ENCODE measurements at places on chromosomes 16 and 17.

DNA sequence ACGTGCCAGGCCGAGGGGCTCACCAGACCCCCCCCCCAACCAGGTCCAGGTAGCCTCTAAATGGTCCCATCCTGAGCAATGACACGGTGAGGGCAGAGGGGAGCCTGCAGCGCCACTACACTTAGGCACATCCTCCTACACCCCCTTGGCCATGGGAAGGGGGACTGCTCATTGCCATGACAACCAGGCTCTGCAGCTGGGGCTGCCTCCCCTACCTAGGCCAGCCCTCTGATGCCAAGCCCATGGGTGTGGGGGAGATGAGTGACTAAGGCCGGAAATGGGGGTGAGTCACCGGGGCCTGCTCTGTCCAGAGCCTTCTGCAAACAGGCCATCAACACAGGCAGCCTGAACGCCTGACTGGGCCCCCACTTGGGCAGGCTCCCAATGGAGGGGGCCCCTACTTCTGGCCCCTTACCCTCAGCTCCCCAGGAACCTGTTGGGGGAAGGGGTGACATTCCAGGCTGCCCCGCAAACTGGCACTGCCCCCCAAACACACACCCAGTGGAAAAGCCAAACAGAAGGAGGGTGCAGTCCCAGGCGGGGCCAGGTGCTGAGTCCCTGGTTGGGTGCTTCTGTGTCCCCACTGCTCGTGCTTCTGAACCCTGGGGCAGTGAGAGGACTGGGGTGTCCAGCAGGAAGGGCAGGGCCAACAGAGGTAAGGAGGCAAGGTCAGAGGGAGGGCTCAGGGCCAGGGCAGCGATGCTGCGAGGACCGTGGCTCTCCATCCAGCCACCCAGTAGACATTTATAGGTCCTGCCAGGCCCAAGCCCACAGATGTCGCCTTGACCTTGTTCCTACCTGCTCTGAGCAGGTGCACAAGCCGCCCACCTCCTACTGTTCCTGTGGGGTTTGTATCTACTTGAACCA lies 8.2 kb downstream of the PLCD3 start:
- DNase-seq = peak; percentile 90

- DNase-seq = no peak
Measured at GRCh38 chr17:27590864-27591263, 40.1 kb upstream of the LGALS9 start.

DNA sequence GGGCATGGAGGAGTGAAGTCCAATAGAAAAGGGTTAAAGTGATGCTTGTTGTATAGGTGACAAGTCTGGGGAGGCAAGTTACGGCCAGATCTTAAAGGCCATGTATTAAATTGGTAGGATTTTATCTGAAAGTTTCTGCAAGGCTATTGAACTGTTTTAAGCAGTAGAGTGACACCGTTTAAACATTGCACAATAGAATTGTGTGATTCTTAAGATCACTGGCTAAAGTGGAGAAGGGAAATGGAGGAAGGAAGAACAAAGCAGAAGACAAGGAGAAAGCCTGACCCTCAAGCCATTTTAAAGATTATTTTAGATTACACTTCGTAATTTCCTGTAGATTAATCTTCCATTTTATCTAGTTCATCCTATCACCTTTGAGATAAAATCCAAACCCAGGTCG lies 5.6 kb upstream of the MPHOSPH6 start:
- DNase-seq = no peak

DNA sequence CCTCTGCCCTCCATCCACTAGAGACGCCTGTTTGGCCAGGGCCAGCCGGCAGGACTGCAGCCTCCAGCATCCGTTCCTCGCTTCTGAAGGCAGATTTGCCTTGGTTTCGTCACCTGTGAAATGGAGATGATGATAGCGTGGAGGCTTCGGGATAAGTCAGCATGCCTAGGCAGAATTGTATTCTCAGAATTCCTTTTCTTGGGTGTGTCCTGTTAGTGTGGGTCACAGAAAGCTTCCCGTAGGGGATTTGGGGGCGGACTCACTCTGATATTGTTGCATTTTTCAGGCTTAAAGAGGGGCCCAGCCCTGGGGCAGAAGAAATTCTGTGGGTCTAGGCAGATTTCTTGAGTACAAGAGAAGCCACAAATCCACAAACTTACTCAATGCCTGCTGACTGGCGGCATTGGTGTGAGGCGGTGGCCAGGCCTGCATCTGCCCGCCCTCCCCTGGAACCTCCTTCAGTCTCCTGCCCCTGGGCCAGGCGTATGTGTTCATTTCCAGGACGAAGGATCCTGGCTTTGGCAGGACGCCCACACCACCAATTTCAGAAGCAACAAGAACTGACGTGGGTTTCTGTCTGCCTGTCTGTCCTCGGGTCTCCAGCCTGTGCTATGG lies 17.6 kb downstream of the CCDC42 start:
- DNase-seq = peak; percentile 31

- no peak for DNase-seq
Measured at GRCh38 chr17:1006054-1006453, 9.1 kb downstream of the TIMM22 start.

DNA sequence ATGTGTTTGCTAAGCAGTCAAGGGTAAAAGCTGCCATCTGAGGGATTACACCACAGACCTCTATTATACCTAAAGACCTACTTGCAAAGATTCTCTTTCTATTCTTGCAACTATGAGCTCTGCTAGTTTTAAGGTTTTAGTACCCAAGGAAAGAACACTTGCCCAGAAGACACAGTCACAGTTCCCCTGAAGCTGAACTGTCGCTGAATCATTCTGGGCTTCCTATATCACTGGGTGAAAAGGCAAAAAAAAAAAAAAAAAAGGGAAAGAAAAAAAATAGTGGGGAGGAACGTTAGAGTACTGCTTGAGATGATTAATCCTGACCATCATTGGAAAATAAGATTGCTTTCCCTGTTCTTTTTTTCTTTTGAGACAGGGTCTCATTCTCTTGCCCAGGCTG lies 37.9 kb downstream of the LYRM1 start:
- peak; percentile 30 for DNase-seq

- no peak for DNase-seq
Measured at GRCh38 chr17:73311428-73311780, 397 bp downstream of the CDC42EP4 start.

DNA sequence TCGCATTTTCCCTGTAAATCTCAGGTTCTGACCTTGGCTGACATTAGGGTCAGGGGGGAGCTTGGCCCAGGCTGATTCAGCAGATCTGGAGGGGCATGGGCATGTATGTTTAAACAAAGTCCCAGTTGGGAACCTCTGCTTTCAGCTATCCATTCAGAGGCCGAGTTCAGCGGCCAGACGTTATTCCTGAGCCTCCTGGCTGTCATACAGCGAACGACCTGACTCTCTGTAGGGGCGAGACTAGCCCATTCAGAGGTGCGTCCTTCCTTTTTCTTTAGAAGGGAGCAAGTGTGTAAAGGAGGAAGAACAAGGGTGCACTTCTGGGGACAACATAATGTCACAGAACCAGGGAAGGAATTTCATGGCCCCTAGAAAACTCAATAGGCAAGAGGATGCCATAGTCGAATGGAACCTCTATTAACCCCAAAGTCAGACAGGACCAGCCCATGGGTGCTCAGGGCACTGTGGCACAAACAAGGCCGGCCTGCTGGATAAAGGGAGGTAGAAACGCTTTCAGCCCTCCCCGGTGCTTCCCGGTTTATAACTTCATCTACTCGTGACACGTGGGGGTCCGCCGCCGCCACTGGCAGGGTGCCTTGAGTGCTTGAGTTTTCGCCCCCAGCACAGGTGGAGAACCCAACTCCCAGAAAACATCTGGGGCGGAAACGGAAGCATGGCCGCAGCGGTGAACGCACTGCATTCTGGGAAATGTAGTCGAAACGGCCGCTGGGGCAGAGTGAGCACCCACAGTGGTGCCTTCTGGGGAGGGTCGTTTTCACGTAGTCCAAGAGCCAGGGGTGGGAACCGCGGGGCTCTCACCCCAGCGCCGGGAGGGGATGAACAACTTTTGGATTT lies 33.2 kb upstream of the PLCG2 start:
- peak; percentile 57 for DNase-seq

GRCh38 chr17:40242774-40243173 lies 23.7 kb downstream of the WIPF2 start:
- DNase-seq = peak; percentile 56

DNA sequence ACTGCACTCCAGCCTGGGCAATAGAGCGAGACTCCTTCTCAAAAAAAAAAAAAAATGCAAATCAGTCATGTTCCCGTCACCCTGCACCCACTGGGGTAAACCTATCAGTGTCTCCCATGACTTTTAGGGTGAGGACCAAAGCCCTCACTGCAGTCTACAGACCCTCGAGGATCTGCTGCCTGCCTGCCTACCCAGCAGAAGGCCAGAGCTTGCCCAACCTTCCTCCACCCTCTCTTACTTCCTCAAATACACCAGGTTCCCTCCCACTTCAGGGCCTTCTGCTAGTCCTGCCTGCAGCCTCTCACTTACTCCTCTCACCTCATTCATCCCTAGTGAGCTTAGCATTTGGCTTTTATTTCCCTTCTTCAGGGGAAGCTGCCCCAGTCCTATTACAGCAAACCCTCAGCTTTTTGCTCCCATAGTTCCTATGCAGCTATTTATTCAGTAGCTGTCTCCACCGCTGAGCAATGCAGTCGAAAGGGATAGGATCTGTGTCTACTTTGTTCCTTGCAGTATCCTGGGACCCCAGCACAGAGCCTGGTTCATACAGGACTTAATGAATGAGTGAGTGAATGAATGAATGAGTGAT lies 17.8 kb upstream of the TOB1 start:
- no peak for DNase-seq

GRCh38 chr17:57257895-57258851 lies 1.9 kb downstream of the MSI2 start:
- DNase-seq = no peak

DNA sequence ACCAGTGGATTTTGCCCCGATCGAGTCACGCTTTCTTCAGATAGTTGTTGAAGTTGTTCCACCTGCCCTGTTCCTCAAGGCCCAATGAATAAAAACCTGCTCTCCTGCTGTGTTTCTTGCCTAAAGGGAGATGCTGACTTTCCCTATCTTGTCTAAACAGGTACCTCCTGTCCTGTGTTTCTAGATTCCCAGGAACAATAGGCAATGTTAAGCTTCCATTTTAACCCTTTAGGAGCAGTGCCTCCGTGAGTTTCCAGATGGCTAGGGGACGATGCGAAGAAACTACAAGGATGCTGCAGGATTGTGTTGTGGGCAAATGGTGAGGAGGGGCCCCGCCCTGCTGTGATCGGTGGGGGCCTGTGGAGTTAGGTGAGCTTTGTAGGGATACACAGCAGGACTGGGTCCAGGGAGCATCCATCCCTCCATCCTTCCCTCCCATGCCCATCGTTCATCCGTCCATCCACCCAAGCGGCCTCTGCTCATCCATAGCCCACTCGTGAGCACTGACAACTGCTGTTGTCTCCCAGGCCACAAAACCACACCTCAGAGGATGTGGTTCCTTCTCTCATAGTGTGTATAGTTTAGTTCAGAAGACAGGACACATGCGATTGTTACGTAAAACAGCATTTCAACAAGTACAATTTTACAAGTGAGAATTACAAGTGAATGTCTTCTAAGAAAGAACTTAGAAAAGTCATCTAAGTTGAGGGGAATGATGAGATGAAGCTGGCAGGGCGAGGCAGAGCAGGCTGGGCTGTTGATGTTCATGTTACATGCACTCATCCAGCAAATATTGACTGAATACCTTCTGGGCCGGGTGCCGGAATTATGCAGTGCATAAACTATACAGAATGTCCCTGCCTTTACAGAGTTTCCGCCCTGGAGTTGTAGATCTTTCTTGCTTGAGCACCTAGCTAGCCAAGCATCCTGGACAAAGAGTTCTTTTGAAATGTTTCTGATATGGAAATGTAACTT lies 5.2 kb downstream of the ARSG start:
- DNase-seq = no peak

GRCh38 chr17:40705584-40705983 lies 2.0 kb upstream of the KRT24 start:
- no peak for DNase-seq

- no peak for DNase-seq
Measured at GRCh38 chr17:79877041-79877440, 37.8 kb upstream of the CBX4 start.

- DNase-seq = no peak
Measured at GRCh38 chr16:3595110-3595486, 16.3 kb downstream of the SLX4 start.

- no peak for DNase-seq
Measured at GRCh38 chr16:31113121-31114120, 4.0 kb upstream of the KAT8 start.

- DNase-seq = peak; percentile 42
Measured at GRCh38 chr17:77076124-77076830, 64.5 kb upstream of the SEC14L1 start.

DNA sequence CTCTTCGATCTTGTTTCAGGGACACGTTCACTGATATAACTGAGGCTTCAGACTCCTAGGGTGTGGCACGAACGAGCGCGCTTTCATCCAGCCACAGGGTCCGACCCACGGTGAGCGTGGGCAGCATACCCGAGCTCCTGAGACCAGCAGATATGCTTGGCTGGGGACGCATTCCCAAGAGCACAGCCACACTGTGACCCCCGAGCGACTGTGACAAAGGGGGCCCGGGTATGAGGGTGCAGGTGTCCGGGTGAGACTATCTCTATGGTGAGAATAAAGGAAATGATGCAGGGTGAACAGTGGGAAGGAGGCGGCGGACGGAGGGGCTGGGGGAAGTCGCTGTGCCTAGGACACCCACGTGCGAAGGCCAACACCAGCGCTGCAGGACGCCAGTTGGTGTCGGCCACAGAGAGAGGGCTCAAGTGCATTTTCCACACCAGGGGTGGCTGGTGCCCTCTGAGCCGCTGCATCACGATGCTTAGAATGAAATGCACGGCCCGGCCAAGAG lies 17.6 kb downstream of the RPH3AL start:
- no peak for DNase-seq

DNA sequence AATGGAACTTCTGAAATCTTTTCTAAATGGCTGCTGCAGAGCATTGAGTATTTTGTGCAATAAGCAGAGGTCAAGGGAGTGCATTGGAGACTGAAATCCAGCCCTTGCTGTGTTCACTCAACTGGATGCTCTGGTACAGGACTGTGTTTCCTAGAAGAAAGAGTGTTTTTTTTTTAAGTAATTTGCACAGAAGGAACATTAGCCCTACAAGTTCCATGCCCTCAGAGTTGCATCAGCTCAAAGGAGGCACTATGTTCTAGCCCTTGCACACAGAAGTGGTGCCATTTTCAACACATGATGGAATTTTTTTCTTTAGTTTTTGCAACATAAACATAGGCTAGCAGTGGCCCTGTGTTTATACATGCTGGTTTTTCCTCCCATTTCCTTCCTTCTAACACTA lies 144.1 kb upstream of the HLF start:
- DNase-seq = no peak

DNA sequence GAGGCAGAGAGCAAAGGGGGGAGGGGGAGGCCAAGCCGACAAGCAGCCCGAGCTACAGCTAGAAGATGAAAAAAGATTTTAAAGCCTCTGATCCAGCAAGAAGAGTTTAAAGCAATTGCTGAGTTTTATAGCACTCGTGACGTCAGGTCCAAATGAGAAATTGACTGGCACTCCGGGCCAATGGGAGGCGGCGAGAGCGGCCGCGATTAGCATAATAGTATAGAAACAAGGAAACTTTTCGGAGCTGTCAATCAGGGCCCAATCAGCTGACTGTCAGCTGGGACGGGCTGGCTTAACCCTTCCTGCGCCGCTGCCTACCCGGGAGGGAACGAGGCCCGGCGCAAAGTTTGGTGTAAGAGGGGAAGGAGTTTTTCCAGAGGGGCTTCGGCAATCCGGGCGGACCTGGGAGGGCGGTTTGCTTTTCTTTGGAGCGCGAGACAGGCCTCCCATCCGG lies at the start of gene MAF:
Gene MAF (minus strand): TSS at position 100 of the 454 bp plus-strand sequence. CDS start 835 bp downstream, outside the sequence.
- DNase-seq = peak; percentile 83
